NCI-H524 (cell line): ENCODE measurements at places on chromosomes 7 and 10.
A peak's percentile ranks its signal among the peaks of the same experiment; 100 is the strongest.

DNA sequence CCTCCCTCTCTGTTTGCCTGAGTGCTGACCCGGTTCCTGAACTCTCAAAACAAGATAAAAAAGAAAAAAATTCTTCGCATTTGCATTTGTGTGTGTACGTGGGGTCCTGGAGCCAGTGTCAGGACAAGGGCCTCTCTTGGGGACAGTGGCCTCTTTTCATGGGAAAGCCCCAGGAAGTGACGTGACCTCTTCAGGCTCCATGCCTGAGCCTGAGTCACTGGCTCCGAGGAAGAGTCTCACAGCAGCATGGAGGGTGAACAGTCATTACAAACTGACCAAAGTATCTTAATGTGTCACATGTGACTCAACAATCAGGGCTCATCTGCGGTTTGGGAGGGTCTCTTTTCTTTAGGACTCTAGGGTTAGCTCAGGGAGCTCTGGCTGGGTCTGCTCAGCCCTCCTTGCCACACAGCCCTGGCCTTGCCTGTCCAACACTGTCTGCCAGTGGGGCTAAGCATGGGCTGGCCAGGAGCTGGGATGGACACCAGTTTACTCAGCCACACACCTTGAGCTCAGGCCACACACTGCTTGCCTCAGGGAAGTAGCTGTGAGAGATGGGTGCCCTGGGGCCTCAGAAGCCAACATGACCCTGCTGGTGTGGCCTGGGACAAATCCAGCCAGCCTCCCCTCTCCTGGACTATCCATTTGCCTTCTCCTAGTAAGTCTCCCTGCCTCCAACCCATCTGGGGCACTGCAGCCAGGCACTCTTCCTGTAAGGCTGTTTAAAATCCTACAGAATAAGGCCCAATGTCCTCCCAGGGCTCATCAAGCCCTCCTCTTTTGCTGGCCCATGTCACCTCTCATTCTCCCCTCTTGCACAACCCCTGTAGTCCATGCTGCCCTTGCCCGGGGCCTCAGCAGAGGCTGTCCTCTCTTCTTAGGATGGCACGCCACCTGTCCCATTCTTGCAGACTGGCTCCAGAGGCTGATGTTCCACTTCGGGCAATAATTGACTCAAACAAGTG is 10.5 kb downstream of the TMEM273 start:
- DNase-seq = no peak

GRCh38 chr10:62036186-62037081 is 134.9 kb downstream of the ARID5B start:
- no peak for DNase-seq

GRCh38 chr7:31734456-31734855 is 47.4 kb downstream of the PPP1R17 start:
- no peak for DNase-seq

- DNase-seq = peak; percentile 15
Measured at GRCh38 chr10:9103301-9103700, 1048.8 kb downstream of the GATA3 start.

DNA sequence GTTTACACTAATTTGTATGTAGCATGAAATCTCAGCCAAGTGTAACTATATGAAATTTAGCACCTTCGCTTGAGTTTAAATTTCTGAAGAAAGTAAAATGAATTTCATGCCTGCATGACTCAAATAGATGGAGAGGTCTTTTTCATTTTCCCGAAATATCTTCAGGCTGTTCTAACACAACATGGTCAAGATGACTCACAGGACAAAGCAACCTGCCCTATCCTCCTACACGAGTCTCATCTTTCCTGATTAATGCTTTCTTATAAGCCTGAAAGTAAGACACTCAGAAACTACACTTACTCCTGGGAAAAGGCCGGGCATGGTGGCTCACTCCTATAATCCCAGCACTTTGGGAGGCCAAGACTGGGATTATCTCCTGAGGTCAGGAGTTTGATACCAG is 41.2 kb downstream of the CH25H start:
- DNase-seq = no peak
